ENCODE measurements at places on chromosomes 1 and 21. TPM values are rescaled to one million over a fixed set of nuclear protein-coding genes. Genes with fewer than 3 reads are reported as not detected.
A peak's percentile ranks its signal among the peaks of the same experiment; 100 is the strongest.

- DNase-seq: no peak
Measured at GRCh38 chr1:162360237-162360873, 16.3 kb downstream of the SPATA46 start.

- peak; percentile 94 for DNase-seq
Measured at GRCh38 chr1:66929999-66930822, 5.4 kb downstream of the MIER1 start.

DNA sequence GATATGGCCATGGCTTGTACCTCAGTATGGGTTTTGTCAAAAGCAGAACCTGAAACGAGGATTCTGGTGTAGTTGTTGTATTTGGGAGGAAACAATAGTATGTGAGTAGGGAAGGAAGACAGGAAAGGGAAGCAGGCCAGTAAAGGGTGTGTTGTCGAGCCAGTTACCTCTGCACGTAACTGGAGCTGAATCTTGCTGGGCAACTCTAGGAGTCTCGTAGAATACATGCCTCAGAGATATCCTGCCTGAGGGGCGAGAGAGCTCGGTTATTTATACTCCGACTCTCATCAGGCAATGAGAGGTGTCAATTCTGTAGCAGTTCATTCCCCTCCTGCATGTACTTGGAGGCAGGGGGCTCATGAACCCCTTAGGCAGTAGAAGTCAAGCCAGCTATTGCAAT is 45.9 kb upstream of the KIF26B start:
- DNase-seq: no peak

- no peak for DNase-seq
Measured at GRCh38 chr1:206769304-206769731, 1.3 kb upstream of the IL19 start.

The ESPN gene
- total RNA-seq: 3.1 TPM

- no peak for DNase-seq
Measured at GRCh38 chr1:54653036-54653435, 11.4 kb downstream of the MROH7 start.

DNA sequence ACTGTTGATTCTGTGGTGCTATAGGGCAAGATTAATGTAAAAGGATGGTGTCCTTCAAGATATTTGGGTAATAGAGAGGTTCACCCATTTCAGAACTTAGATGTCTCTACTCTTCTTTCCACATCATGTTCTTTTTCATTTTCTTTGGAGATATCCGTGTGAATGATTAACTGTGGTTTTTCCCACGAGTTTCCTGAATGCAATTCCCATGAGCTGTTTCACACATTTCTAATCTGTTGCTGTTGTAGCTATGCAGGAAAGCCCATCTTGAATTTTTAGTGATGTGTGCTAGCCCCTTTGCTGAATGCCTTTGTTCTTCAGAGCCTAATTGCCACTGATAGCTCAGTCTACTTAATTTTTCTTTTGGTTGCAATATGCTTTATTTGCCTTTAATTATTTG is 27.6 kb downstream of the SNX27 start:
- no peak for DNase-seq

The NES gene
- 26.1 TPM for total RNA-seq

DNA sequence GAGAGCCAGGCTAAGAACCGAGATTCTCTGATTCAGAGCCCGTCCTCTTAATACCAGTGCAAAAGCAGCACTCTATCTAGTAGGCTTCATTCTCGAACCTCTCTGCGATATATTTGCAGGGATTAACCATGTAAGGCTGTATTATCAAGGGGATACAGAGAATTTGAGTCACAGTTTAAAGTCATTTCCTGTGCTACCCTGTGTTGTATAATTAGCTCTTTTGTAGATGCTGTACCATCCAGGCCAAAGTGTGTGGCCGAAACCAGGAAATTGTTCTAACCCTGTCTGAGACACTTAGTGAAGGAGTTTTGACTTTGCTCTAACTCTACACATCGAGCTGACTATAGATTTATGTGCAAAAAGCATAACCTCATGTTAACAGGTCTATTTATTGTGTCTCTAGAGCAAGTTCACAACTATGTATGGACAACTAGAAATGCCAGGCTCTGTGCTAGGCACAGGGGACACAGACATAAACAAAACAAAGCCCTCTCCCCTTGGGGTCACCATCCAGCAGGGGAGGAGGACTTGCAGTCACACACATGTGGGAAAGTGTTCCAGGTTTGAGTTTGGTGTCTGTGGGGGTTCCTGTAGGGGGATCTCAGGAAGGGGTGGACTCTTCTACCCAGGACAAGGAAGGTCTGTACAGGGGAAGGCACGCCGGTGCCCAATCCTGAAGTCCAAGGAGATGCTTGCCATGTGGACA is 182.2 kb downstream of the DHRS3 start:
- DNase-seq: no peak

DNA sequence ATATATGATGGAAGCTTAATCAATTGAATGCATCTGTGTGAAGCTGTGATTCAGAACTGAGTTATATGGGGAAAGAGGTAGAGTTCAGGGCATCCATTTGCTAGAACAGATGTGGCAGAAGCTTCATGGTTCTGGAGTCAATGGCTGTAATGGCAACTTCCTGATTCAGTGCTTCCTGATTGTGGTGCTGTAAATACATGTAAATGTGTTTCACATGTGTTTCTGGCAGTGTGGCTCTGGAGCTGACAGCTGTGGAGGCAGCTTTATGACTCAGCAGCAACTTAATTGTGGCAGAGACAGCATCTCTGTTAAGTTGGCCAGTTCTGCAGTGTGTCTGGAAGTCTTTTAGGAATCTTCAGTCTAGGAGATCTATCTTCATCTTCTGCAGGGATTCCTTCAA is 226.6 kb upstream of the ZRANB2 start:
- peak; percentile 10 for DNase-seq

- DNase-seq: no peak
Measured at GRCh38 chr1:236896716-236897115, 101.6 kb downstream of the MTR start.

DNA sequence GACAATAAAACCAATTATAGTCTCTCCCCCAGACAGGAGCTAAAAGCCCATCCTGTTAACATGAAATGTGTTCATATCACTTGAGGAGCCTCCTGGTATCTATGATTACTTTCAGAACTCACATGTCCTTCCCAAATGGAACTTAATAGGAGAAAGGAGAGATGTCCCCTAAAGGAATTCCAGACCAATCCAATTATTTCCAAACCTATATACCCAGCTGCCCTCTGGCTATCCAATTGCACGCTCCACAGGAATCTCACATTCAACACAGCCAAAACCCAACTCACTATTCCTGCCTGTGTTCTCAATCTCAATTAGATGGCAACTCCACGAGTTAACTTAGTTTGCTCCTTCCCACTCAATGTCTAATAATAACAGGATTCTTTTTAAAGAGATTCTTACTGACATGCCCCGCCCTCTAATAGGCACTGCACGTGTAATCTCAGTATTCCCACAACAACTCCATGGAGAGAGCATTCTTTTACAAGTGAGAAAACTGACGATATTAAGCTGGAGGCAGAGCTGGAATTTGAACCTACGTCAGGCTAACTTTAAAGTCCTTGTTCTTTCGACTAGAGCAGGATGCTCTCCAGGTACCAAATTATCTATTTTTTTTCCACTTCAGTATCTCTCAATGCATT is 59.1 kb upstream of the SEC16B start:
- no peak for DNase-seq

- DNase-seq: no peak
Measured at GRCh38 chr1:166511761-166512160, 327.5 kb upstream of the POGK start.

DNA sequence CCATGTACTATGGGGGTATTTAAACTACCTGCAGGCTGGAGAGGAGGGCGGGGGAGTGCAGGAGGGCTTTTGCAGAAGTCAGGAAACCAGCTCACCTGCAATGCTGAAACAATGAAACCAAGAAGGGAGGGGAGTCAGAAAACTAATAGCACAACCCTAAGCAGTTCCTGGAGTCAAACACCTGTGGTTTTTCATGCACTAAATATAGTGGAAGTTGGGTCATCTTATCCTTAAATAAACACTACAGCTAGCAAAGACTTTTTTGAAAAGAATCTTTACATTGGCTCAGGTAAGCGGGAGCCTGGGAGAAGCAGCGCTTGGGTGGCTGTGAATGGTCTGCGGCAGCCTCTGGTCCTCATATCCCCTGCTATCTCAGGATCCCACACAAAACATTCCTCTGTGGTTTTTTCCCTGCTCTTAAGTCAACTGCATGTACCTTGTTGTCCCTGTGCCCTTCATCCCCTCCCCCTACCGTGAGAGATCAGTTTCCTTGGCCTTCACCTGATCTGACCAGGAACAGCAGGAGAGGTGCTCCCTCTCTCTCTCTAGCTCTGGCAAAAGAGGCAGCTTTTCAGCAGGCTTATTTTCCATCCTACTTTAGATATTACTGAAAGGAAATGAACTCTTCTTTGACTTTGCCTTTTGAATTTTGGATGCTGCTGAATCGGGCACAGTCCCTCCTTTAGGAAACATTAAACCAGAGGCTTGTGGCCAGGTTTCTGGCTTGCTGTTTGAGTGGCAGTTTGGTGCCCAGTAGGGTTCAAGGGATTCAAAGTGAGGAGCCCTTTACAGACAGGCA is 26.6 kb downstream of the TENT5C start:
- no peak for DNase-seq

The MARK1 gene
- total RNA-seq: 5.1 TPM

GRCh38 chr1:33654267-33654834 is 181.9 kb downstream of the ZSCAN20 start:
- no peak for DNase-seq

GRCh38 chr1:212920246-212920645 is 30.1 kb upstream of the VASH2 start:
- DNase-seq: no peak

The SDHC gene
- 203 TPM for total RNA-seq

DNA sequence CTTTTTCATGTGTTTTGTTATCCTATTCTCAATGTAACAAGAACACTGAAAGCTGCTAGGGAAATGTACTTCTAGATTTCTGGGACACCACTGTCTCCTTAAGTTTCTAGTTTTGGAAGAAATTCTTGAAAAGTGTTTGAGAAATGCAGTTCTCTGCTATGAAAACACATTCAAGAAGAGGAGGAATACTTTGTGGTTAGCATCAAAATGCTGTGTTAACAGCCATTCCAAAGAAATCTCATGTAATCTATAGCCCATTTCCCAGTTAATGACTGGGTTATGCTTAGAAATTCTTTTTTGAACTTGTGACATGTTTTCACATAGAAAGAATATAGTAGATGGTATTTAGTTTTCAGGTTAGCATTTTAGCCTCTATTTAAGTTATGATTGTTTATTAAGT is 6.0 kb downstream of the RAVER2 start:
- no peak for DNase-seq

GRCh38 chr1:98420376-98421084 is 241.0 kb upstream of the SNX7 start:
- no peak for DNase-seq

DNA sequence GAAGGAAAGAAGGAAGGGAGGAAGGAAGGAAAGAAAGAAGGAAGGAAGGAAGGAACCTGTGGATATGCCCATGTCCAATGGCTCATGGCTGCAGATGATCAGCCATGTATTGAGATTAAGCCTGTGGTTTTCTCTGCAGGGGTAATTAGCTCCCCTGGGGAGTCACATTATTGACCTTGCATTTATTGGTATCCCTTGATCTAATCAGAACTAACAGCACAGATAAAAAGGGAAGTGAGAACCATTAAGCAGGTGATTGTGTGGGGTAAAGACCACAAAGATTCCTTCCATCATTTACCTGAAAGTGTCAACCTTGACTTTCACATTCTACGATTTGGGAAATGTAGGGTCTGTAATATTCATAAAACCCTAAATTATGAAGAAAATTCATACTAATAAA is 390.7 kb downstream of the BRINP2 start:
- no peak for DNase-seq

GRCh38 chr1:30321246-30321910 is 402.0 kb downstream of the MATN1 start:
- DNase-seq: no peak

GRCh38 chr1:88009916-88010315 is 674.2 kb upstream of the PKN2 start:
- no peak for DNase-seq

Measured in mucosa of gallbladder (tissue), 1 donor.